ENCODE measurements at places on chromosomes 11 and 22.

- DNase-seq, result no peak
Measured at GRCh38 chr11:111426617-111427016, 47.5 kb upstream of the POU2AF1 start.

DNA sequence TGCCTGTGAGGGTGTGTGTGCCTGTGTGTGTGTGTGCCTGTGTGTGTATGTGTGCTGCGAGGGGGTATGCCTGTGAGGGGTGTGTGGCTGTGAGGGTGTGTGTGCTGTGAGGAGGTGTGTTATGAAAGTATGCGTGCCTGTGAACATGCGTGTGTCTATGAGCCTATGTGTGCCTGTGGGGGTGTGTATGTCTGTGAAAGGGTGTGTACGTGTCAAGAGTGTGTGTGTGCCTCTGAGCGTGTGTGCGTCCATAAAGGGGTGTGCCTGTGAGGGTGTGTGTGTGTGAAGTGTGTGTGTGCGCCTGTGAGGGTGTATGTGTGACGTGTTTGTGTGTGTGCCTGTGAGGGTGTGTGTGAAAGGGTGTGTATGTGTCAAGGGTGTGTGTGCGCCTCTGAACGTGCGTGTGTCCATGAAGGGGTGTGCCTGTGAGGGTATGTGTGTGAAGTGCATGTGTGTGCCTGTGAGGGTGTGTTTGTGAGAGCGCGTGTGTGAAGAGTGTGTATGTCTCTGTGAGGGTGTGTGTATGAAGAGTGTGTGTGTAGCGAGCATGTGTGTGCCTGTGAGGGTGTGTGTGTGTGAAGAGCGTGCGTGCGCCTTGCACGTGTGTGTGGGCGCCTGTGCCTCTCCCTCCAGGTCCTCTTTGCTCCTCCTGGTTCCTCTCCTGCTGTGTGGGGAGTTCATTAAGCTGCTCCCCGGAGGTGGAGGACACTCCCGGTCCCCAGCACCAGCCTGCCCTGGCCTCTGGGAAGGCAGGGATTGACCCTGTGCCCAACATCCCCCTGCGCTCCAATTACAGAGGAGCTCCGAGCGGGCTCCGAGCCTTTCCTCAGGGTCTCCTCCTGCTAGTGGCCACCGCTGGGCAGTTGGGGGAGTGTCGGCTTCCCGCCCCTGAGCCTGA, 53.3 kb downstream of the CACNA1I start:
- no peak for DNase-seq

GRCh38 chr11:32131321-32131720, 40.4 kb downstream of the RCN1 start:
- no peak for DNase-seq

GRCh38 chr11:78325274-78325781, 92.3 kb downstream of the GAB2 start:
- DNase-seq, result no peak

GRCh38 chr11:67260406-67260805, 5.9 kb upstream of the GRK2 start:
- no peak for DNase-seq

DNA sequence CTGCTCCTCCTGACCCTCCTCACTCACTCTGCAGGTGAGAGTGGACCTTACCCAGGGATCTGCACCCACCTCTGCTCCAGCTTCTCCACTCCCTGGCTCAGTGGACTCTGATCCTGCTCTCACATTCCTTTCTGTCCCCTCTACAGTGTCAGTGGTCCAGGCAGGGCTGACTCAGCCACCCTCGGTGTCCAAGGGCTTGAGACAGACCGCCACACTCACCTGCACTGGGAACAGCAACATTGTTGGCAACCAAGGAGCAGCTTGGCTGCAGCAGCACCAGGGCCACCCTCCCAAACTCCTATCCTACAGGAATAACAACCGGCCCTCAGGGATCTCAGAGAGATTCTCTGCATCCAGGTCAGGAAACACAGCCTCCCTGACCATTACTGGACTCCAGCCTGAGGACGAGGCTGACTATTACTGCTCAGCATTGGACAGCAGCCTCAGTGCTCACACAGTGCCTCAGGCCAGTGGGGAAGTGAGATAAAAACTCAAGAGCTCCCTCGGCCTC, 29.7 kb upstream of the VPREB1 start:
- DNase-seq, result no peak

- no peak for DNase-seq
Measured at GRCh38 chr11:1053121-1053901, 16.8 kb upstream of the MUC6 start.

GRCh38 chr11:88174709-88175568, at the start of gene RAB38:
TSS of gene RAB38 (minus strand) at chr11:88175443. CDS start at chr11:88175384, 59 bp downstream.
- no peak for DNase-seq

GRCh38 chr11:133238027-133238426, 294.3 kb downstream of the OPCML start:
- DNase-seq, result no peak

GRCh38 chr11:69375316-69376154, 81.6 kb downstream of the MYEOV start:
- no peak for DNase-seq

DNA sequence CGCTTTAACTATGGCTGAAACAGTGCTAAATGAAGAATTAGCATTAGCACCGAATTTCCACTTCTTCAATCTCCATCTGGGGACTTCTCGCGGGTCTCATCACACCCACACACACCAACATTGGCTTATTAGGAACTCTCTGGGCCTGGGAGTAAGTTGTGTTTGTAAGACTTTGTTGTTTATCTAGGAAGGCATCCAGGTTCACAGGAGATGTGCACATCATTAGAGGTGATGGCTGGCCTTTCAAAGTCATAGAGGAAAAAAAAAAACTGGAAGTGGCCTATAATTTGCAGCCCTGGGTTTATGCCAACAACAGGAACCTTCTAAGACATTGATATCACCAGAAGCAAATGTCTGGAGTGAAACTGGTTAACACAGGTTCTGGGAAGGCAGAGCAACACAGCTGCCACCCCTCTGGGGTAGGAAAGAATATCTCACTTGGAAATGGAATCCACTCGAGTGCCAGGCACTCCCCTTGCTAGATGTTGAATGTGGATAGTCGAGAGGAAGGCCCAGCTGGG, 84.5 kb downstream of the TRAF6 start:
- no peak for DNase-seq

DNA sequence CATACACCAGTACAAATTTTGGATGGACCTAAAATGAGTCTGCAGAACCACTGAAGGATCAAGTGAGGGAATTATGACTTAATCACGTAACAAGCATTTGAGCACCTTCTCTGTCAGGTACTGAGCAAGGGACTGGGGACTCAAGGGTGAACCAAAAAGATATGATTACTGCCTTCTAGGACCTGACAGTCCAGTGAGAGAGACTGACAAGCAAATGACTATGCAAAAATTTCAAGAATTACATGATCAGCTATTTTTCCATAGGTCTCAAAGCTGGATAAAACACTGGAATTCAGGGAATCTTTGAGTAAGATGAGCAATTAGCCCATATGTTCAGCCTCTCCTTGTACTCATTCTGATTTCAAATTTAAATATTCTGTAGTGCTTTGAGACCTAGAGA, 5.2 kb upstream of the STT3A start:
- DNase-seq, result no peak

- DNase-seq, result no peak
Measured at GRCh38 chr11:113477321-113477720, 2.1 kb upstream of the DRD2 start.

DNA sequence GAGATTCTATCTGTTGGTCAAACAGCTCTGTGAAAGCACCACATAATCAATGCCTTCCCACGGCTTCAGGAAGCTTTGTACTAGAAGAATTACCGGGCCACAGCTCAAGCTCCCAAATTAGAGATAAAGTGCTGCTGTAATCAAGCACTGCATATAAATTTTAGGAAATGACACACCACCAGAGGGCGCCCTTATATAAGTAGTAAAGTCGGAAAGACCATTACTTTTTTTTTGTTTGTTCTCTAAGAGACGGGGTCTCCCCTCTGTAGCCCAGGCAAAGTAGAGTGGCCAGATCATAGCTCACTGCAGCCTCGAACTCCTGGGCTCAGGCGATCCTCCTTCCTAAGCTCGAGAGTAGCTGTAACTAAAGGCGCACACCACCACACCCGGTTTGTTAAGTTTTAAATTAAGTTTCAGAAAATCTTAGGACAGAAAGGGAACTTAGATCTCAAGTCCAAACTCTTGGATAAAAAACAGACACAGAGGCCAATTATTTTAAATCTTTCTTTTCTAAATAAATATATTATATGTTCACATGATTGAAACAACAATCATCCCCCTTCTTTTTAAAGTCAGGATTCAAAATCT, 32.6 kb downstream of the PRCP start:
- DNase-seq, result peak; percentile 58

GRCh38 chr11:129987950-129988349, 14.7 kb downstream of the PRDM10 start:
- no peak for DNase-seq

DNA sequence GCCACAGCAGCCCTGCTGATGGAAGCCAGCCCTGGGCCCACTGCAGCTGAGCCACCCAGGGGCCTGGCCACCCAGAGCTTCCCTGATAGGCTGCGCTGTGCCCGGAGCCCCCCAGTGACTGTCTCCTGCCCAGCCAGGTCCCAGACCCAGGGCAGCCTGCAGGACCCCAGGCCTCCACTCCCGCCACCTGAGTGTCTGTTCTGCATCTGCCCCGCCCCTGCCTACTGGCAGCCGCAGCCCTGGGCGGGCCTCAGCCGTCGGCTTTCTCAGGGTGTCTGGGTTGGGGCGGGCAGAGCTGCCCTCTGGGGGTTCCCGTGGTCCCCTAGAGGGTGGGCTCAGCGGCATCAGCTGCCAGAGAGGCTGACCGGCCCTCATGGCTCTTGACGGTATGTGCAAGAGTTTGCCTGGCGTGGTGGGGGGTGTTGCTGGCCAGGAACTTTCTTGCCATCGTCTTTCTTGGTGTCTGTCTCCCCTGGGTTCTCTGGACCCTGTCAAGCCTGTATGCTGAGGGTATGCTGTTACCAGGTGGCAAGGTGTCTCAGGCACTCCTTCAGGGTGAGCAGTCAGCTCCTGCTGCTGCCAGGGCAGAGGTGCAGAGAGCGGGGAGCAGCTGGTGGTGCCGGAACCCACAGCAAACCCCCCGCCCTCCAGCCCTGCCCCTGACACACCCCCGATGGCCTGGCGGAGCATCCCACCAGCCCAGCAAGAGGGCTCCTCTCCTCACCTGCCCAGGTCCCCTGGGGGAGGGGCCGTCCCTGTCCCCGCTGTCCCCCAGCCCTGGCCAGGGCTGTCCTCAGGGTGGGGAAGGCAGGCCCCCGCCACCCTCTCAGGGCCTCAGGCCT, 12.2 kb upstream of the PIM3 start:
- DNase-seq, result no peak

GRCh38 chr22:30380011-30380410, 7.2 kb downstream of the RNF215 start:
- DNase-seq, result no peak

- no peak for DNase-seq
Measured at GRCh38 chr11:32113200-32113919, 22.5 kb downstream of the RCN1 start.

GRCh38 chr11:106331176-106331575, 253.7 kb downstream of the AASDHPPT start:
- DNase-seq, result no peak

DNA sequence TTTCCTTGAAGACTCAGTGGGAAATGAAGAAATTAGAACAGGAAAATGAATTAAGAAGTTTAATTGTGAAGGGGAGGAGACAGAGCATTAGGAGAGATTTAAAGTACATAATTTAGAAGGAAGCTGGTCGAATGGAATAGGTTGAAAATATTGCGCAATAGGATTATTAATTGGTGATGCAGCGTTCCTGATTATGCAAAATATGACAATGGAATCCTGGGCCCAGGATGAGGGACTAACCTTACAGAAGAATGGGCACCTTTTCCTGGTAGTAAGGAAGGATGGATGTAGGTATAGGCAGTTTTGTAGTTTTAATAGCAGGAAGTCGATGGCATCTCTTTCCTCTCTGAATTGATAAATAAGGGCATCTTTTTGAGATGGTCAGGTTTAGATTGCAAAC, 7.8 kb downstream of the TTC12 start:
- DNase-seq, result no peak

GRCh38 chr11:119361056-119361787, 14.7 kb upstream of the MFRP start:
- peak; percentile 80 for DNase-seq

DNA sequence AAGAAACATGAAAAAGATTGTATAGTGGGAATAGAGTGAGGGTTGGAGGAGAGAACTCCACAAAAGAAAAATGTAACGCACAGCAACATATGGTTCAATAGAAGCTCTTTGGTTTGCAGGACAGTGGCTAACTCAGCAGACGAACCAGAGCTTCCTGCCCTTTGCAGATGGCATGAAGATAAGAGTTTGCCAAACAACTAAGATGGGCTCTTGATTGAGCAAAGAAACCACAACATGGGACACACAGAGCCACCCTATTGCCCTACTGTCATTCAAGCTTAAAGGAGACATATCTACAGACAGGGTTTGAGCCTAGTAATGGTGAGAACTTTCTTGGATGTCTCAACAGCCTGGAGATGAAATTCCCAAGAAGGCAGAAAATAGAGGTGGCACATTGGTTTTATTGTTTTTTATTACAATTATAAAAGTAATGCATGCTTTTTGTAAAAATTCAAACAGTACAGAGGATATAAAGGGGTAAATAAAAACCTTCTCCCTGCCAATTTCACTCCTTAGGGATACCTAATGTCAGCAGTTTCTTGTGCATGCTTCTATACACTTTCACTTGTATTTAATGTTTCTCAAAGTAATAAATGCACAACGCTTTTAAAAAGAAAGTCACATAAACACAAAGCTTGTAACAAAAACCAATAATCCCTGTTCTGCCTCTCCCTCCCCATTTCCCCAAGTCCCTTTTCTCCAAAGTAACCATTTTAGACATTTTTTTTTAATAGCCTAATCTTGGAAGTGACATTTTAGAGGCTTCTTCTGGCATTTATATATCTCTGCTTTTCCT, 63.7 kb downstream of the COPB1 start:
- no peak for DNase-seq

- no peak for DNase-seq
Measured at GRCh38 chr11:57387289-57388030, 3.0 kb downstream of the PRG2 start.

DNA sequence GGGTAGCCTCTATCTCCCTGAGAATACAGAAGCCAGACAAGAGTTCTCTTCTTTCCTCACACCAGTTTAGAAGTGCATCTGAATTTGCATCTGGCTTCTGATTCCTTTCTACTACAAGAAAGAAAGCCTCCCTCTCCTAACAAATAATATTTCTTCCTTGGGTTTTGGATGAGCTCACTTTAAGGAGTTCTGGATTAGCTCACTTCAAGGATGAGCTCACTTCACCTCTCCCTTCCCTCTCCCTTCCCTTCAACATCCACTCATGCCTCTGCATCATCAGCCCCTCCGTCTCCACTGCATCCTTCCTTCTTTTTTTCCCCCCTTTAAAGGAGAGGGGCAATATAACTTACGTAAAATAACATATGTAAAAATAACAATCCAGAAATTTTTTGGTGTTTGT, 1.6 kb upstream of the MTNR1B start:
- no peak for DNase-seq

GRCh38 chr11:124069429-124070401, 28.6 kb upstream of the OR10G7 start:
- no peak for DNase-seq

DNA sequence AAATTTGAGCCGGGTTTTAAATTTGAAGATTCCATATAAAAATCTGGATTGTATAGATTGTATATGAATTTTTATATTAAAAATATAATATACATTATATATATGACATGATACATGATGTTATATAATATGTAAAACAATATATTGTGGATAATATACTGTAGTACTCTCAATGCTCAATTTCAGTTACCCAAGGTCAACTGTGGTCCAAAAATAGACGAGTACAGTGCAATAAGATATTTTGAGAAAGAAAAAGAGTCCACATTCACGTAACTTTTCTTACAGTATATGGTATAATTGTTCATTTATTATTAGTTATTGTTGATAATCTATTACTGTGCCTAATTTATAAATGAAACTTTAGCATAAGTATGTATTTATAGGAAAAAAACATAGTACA, 94.2 kb upstream of the YWHAH start:
- no peak for DNase-seq

Data from posterior cingulate gyrus (tissue), 11 donors.